ENCODE measurements at places on chromosomes 12 and 14.

- no peak for DNase-seq
These were observed 70.4 kb upstream of the RIC8B start for GRCh38 chr12:106704081-106704480.

- no peak for DNase-seq
These were observed 24.3 kb upstream of the HSPB8 start for GRCh38 chr12:119154435-119154818.

- DNase-seq = peak; percentile 74
These were observed 4.5 kb downstream of the DHH start for GRCh38 chr12:49089821-49090773.

GRCh38 chr12:40168868-40169267, 55.9 kb upstream of the LRRK2 start:
- DNase-seq = no peak

DNA sequence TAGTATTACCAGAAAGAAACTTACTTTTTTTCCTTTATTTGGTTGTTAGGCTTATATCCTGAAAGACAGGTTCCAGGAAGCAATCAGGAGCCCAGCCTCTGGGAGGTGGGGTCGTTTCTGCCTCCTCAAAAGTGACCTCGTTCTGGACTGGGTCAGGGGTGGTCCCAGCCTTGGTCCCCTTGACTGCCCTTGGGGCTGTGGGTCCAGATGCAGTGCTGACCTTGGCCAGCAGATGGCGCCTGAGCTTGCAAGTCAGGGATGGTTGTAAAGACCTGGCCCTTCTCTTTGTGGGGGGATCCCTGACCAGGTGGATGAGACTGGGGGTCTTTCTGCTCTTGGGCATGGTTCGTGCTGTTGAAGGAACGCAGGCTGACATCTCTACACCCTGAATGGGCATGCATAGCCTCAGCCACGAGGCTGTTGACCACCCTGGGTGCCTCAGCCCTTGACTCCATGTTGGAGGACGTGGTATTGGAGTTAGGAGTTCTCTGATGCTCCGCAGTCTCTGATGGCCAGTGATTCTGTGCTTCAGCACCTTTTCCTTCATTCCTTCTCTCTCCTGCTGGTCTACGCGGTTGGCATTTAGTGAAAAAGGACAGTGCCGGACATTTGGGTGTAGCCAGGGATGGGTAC, 62.4 kb downstream of the ADCK1 start:
- peak; percentile 97 for DNase-seq

DNA sequence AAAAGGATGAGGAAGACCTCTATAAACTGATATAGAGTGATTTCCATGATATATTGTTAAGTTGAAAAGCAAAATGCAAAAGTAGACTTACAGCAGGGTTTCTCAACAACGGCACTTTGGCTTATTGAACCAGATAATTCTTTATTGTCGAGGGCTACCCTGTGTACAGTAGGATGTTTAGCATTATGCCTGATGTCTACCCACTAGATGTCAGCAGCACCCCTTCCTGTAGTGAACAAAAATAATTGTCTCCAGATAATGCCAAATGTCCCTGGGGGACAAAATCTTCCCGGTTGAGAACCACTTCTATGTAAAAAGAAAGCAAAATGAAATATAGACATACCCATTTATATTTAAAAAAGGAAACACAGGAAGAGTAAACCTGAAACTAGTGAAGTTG, 32.4 kb downstream of the ABCD2 start:
- DNase-seq = no peak

GRCh38 chr12:98901189-98901588, 256.1 kb downstream of the APAF1 start:
- DNase-seq = no peak

- DNase-seq = no peak
These were observed 153.9 kb downstream of the RAD51B start for GRCh38 chr14:67973436-67973835.

DNA sequence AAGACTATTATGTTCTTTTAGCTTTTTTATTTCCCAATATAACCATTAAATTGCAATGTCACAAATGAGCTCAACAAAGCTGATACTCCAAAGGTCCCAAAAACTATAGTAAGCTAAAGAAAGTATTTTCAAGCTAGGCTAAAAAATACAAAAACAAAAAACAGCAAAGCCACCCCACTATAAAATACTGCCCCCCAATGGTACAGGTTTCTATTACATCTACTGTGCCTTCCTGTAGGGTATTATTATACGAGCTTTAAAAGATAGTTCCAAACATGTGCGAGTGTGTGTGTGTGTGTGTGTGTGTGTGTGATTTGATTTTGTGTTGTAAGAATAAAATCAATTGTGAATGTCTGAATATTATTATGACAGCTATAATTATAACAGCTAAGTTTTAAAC, 1.1 kb downstream of the IFNG start:
- no peak for DNase-seq

- DNase-seq = no peak
These were observed 7.7 kb upstream of the DCP1B start for GRCh38 chr12:2011643-2012607.

GRCh38 chr12:97650242-97650641, 187.6 kb downstream of the RMST start:
- no peak for DNase-seq

DNA sequence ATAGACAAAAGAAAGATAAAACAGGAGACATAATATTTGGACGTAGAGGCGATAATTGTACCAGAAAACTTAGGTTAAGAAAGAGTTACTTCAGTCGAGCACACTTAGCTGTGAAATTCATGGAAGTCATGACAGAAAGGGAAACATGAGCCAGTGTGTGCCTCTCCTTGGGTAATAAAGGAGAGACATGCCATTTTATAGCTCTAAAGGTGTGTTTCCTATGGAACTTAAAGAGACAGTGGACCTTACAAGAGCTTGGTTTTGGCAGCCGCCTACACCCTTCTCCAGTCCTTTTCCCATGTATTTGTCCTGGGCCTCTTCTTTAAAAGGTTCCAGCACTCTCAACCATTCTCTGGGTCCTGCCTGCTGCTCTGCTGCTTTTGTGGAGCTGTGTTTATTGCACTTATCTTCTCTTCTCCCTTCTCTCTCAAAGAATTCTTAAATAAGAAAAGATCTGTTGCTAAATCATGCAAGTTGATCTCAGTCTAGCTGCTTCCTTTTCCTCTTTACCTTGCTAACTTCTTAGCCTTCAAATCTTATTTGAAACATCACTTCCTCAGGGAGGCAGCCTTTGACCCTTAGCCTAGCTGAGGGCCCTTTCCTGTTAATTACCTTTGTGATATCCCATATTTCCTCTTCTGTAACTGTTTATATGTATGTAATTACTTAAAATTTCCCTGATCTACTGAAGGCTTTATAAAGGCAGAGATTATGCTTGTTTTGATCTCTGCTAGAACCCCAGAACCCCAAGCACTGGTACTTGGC, 81.8 kb upstream of the EVL start:
- no peak for DNase-seq

DNA sequence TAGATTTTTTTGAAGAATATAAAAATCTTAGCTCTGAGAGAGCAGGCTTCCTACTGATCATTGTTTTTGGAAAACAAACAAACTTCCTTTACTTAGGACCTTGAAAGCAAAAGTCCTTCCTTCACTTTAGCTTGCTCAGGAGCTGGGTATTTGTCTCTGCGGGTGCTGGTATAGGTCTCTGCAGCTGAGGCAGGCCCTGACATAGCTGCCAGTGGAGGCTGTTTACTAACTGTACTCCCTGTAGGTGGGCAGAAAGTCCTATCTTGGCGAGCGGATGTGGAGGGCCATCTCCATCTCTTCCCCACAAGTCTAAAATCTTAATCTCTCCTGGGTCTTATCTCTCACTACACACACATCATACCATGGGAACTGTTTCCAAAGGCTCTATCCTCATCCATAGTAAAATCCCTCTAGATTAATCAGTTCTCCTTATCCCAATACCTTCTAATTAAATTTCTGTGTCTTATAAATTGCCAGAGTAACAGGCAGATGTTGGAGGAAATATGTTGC, 4.1 kb upstream of the MIA2 start:
- no peak for DNase-seq

- DNase-seq = peak; percentile 96
These were observed 46.1 kb downstream of the CYP46A1 start for GRCh38 chr14:99729991-99730875.

DNA sequence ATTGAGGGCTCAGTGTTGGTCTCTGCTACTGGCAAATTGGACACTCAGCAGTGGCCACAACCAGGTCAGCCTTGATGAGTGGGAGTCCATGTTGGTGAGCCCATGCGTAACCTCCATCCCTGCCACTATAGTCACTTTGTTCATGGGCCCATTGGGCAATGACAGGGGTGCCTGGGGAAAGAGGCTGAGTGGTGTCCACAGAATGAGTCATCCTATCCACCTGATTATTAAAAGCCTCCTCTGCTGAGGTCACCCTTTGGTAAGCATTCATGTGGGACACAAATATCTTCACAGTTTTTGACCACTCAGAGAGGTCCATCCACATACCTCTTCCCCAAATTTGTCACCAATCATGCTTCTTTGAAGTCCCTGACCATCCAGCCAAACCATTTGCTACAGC, 50.0 kb downstream of the FIGNL2 start:
- no peak for DNase-seq

GRCh38 chr12:44875954-44876543, at the start of gene NELL2:
TSS of gene NELL2 (minus strand) at chr12:44876315. CDS start at chr12:44875869, 446 bp downstream.
- peak; percentile 82 for DNase-seq

DNA sequence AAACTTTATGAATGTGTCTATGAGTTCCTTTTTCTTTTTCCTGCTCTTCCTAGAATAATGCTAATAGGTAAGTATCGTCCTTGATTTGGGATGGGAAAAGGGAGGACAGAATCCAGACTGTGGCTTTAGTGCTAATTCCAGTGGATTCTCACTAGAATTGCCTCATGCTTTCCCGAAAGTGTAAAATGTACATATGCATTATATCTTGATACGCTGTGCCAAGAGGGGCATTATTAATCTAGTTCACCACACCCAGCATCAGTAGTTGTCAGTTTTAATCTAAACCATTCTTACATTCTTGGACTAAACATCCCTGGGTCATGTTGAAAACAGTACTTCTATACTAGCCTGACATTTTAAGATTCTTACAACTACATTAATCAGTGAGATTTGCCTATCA, 49.3 kb downstream of the GCH1 start:
- no peak for DNase-seq

DNA sequence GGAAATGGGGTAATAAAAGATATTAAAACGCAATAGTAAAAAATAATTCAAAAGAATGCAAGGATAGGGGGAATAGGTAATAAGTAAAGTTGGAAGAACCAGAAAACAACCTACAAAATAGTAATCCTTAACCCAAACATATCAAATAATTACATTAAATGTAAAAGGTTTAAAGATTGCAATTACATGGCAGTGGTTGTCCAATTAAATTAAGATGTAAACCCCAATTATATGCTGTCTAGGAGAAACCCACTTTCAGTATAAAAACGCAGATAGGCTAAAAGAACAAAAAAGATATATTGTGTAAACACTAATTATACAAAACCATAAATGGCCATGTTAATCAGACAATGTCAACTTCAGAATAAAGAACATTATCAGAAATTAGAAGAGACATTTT, 247.3 kb downstream of the SLC25A21 start:
- no peak for DNase-seq

DNA sequence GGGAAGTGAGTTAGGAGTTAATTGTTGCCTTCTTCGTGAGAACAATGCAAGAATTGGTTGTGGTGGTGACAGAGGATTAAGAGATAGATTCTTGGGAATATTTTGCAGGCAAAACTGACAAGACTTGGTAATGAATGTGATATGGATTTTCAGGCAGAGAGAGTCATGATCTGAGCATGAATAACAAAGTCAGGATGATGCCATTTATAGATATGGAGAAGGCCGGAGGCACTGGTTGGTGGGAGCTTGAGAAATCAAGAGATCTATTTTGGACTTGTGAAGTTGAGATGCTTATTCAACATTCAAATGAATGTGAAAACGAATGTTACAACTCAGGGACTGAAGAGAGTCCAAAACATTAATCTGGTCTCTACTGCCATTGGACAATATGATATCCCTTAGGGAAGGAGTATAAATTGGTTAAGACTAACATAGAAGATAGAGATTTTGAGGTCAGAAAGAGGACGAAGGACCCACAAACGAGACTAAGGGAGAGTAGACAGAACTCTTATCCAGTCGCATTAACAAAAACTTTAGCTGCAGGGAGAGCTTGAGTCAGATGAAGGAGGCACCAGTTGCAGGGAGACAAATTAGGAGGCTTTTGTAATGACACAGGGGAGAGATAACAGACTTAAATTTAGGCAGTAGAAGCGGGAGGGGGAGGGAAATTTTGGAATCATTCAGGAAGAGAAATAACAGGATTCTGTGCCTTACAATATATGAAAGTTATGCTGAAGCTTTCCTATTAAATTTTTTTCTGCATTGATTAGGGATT, 1090.6 kb downstream of the GALC start:
- no peak for DNase-seq

DNA sequence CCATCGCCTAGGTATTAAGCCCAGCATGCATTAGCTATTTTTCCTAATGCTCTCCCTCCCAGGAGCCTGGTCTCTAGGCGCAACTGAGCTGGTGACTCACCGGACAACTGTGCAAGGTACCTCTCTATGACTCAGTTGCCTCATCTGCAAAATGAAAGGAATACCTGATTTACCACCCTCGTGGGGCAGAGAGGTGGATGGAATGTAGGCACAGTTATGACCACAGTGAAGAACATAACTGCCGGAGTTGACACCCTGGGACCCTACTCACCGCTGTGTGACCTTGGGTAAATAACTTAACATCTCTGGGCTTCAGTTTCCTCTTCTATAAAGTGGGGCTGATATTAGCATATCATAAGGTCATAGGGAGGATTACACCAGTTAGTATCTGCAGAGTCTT, 22.6 kb downstream of the BCL11B start:
- DNase-seq = no peak

DNA sequence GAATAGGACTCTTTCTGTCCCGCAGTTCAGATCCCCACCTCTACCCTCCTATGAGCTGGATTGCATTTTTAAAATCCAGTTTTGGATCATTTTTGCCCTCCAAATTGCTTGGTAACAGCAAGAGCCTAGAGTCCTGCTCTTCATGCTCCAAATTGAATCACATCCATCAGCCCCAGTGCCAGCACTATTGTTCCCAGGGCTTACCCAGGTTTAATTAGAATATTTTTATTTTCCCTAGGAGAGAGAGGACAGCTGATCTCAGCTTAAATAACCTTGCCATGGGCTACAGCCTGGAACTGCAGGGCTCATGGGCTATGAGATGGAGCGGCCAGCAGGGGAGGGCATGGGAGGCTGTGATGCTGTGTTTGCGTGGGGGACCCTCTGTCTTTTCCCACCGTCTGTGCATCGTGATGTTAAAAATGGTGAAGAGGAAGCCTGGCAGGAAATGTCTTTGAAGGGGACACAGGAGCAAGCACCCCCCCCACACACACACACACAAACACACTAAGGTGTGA, 59.4 kb upstream of the WSCD2 start:
- DNase-seq = no peak

Measured in activated CD8-positive, alpha-beta memory T cell treated with anti-CD3 and anti-CD28 coated beads, Interleukin-2, amount 50 U/mL, for 48 hours (primary cell).